ENCODE measurements at places on chromosomes 16 and 17. TPM values are rescaled to one million over a fixed set of nuclear protein-coding genes. Genes with fewer than 3 reads are reported as not detected.

The KRTAP17-1 gene
- 0.17 TPM for polyA plus RNA-seq

DNA sequence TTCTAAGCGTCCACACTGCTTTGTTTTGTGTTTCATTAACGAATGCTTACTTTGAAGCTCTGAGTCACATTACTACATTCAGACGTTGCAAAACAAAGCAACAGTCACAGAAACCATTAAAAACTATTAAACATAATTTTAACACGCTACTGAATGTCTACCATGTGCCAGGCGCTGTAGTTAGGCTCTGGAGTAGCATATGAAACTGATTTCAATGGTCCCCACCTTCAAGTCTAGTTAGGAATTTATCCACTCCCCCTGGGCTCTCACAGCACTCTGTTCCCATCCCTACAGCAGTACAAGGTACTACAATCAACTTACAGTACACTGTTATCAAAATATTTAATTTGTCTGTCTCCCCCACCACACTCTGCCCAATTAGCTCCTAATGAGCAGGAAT is 631 bp downstream of the UTP6 start:
- DNase-seq: no peak

GRCh38 chr16:4166821-4167220 is 50.6 kb upstream of the ADCY9 start:
- DNase-seq: no peak

DNA sequence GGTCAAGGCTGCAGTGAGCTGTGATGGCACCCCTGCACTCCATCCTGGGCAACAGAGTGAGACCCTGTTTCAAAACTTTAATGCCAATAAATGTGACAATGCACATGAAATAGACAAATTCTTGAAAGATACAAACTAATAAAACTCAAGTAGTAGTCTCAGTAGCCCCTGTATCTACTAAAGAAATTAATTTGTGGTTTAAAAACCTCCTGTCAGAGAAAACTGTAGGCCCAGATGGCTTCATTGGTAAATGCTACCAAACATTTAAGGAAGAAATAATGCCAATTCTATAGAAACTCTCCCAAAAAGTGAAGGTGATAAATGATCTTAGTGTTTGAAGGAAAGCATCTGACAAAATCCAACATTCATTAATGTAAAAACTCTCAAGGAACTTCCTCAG is 16.8 kb downstream of the AKTIP start:
- DNase-seq: no peak

DNA sequence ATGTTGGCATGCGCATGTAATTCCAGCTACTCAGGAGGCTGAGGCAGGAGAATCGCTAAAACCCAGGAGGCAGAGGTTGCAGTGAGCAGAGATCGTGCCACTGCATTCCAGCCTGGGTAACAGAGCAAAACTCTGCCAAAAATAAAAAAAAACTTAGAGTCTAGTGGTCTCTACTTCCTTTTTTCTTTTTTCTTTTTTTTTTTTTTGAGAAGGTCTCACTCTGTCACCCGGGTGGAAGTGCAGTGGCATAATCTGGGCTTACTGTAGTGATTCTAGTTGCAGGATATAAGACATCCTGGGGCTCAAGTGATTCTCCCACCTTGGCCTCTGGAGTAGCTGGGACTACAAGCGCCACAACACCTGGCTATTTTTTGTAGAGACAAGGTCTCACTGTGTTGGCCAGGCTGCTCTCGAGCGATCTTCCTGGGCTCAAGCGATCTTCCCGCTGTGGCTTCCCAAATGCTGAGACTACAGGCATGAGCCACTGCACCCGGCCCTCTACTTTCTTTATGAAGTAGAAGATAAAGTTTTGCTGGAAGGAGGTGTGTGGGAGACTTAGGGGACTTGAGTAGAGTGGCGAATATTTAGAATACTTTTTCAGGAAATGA is 47.9 kb upstream of the TAOK1 start:
- DNase-seq: no peak

DNA sequence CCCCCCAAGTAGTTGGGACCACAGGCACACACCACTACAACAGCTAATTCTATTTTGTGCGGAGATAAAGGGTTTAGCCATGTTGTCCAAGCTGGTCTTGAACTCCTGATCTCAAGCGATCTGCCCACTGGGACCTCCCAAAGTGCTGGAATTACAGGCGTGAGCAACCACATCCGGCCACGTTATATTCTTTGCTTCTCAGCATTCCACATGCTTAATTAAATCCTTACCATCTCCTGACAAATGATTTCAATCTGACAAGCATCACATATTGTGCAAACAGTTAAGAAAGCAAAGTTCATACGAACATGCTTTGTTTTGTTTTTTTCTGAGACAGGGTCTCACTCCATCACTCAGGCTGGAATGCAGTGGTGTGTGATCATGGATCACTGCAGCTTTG is 18.2 kb downstream of the HIGD1B start:
- DNase-seq: no peak
